ENCODE measurements at places on chromosomes 12 and 14.

DNA sequence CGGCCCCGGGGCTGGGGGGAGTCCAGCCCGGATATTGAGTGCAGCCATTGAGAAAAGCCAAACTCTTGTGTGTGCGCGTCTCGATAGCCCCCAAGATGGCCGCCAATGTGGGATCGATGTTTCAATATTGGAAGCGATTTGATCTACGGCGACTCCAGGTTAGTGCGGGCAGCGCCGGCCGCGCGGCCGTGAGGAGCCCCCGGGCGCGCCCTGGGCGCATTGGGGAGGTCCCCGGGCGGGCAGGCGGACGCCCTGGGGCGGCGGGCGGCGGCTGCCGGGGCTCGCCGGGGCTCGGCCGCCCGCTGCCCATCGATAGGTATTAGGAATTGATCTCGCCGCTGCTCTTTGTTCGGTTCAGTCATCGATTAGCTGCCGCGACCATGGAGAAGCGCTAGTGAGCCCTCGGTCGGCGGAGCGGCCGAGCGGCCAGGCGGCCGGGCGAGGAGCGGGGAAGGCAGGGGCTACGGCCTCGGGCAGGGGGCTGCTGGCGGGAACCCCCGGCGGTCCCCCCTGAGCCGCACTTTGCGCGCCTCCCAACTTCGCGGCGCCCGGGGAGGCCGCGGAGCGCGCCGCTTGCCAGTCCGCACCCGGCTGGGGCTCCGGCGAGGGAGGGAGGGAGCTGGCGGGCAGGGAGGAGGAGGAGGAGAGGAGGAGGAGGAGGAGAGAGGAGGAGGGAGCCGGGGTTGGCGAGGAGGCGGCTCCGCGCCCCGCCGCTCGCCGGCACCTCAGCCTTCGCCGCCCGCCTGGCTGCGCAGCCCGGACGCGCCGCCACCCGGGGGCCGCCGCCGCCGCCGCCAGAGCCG lies 113.9 kb upstream of the MYL2 start:
- no peak for DNase-seq

GRCh38 chr12:122161682-122162081 lies 12.3 kb downstream of the IL31 start:
- DNase-seq, result no peak

DNA sequence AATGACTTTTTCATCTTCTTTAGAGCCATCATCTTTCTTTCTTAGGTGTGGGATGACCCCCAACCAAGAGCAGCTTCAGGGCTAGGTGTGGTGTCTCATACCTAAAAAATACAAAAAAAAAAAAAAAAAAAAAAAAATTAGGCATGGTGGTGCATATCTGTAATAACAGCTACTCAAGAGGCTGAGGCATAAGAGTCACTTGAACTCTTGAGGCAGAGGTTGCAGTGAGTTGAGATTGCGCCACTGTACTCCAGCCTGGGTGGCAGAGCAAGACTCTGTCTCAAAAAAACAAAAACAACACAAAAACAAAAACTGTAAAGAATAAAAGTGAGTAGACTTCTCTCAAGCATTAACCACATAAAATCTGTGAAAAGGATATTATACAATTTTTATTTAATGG lies 8.0 kb upstream of the ATF7IP start:
- no peak for DNase-seq

- DNase-seq, result no peak
Measured at GRCh38 chr12:103812789-103813188, 28.2 kb downstream of the NT5DC3 start.

DNA sequence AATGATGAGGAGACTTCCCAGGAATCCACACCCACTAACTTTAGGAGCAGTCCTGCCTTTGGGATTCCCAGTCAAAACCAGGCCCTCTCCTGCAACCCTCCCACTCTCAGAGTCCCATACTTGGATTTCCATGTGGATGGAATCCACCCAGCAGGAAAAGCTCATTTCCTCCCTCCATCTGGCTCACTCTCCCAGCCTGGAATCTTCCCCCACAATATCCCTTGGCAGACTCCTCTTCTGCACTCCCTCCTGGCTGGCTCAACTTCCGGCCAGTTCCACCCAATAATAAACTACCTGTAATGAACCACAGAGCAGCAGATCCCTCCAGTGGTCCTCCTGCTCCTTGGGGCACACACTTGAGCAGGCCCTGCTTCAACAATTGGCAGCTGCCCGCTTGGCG lies 102.8 kb upstream of the EGLN3 start:
- DNase-seq, result peak; percentile 83

GRCh38 chr12:116123451-116124258 lies 153.8 kb downstream of the MED13L start:
- peak; percentile 39 for DNase-seq

- DNase-seq, result no peak
Measured at GRCh38 chr12:13194401-13195110, 2.0 kb upstream of the EMP1 start.

GRCh38 chr12:104686196-104686595 lies 229.4 kb downstream of the CHST11 start:
- no peak for DNase-seq

DNA sequence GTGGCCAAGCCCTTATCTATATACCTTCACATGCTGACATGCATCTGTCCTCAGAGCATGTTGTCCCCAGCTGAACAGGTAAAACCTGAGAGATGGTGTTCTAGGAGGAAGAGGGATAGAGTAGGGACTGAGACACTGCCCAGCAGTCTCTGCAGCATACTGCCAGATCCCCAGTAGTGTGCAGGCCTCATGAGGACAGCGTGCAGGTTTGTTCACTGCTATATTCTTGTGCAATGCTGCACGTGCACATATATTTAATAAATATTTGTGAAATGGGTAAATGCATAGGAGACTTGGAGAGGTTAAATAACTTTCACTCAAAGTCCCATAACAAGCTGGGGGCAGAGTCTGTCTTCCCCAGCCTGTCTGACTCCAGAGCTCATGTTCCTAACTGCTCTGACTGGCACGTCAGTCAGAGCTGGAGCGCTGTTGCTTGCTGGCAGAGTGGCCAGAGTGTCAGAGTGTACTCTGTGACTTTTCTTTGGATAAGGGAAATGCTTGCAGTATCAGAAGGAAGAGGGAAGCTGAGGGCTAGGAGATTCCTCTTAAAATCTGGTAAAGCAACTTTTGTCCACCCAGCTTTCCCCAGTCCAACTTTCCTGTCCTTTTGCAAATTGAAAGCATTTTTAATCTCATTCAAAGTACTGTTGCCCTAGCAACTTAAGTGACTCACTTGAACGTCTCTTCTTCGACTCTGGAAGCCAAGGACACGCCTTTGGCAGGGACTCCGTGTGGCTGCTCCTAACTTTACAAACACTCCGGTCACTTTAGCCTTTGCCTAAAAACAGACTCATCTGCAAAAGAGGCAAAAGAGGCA lies 14.9 kb upstream of the POLR3B start:
- DNase-seq, result peak; percentile 78

DNA sequence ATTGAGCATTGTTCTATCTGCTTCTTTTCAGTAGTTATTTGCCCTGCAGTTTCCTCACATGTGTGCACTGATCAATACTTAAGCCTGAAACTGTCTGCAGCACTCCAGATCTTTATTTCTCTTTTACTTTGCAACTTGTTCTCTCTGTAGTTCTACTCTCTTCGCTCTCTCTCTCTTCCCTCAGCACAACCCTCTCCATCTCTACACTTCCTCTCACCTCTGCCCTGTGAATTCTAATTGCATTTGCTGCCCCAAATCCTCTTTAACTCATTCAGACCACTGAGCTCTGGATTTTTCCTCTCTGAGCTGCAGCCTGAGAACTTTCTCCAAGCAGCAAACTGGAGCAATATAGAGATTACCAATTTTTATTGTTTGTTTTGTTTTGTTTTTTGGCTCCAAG lies 1035.5 kb downstream of the FSCB start:
- DNase-seq, result no peak

DNA sequence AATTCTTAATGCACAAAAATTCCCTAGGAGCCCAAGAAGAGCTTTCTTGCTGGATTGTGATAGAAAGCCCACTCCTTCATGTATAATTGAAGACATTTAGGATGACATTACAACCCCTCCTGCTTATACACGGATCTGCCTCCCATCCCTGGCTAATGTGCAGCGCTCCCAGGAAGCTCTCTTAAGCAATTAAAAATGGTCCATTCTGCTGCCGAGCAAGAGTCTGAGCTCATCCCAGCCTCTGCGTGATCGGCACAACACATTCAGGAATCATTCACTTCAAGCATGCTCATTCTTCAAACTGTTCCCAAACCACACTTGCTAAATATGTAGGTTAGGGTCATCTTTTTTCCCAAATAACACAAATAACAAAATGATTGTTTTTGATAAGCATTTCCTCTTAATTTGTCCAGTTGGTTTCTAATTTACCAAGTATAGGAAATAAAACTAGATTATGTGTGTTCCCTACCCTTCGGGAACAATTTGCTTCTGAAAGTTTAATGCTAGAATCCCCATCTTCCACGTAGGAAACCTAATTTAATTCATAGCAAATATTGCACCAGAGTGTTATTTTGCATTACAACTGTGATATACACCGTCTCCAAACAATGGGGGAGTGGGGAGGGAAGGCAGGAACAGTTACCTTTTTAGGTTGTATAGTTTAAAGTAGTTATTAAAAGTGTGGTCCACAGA lies 17.3 kb upstream of the TMEM233 start:
- no peak for DNase-seq

- DNase-seq, result no peak
Measured at GRCh38 chr12:41968599-41968998, 176.1 kb downstream of the GXYLT1 start.

DNA sequence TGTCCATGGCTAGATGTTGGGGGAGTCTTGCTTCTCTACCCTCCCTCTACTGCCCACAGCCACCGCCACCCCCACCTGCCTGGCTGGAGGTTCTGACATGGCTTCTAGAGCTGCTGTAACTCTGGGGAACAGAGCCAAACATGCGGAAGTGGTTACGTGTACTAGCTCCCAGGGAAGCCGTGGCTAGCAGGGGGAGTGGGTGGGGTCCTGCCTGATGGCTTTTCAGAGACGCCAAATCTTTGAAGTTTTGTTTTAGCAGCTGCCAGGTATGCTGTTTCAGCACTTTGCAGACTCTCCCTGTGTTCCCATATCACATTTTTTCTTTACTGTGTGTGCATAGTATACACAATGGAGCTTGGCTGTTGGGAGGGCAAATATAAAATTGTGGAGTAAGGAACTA lies 150.3 kb downstream of the TGFB3 start:
- DNase-seq, result no peak

DNA sequence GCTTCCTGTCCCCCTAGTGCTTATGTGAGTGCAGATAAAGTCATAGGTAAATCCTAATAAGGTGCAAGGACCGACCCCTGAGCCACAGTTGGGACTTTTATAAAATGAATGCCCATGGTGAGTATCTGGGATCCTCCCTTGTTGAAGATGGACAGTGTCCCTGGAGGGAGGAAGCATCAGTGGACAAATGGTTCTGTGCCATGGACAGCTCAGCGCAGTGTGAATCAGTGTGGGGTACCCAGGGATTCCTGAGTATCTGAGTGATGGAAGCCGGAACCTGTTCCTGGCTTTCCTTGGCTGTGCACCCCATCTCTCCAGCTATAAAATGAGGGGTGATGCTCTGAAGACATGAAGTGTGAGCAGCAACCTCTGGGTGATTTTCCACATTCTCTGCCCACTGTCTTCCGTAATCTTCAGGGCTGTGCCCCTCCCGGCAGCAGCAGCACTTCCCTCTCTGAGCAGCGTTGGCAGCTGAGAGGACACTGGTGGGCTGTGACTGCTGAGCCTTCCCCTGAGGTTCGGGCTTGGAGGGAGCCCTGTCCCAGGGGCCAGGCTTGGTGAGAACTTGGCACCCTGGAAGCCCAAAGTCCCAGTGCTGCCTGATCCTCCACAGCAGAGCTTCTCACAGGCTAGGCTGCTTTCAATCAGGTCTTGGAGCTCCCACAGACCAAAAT lies 25.0 kb downstream of the VCPKMT start:
- no peak for DNase-seq

DNA sequence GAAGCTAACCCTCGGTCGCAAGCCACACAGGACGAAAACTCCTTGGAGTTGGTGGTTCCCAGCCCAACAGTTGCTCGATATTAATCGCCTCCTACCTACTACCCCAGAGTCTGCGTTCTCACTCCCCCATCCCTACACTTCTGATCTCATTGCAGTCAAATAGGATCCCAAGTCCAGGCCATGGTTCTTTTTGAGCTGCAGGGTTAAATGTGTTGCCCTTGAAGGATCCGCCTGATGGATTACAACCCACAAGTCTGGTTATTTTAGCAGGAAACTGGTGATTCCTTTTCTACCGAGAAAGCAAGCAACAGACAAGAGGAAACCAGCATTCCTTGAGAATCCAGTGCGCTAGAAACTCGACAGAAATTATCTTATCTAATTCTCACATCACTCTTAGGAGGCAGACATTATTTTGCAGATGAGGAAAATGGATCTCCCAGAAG lies 785 bp upstream of the NIN start:
- no peak for DNase-seq

GRCh38 chr12:52204931-52205505 lies 13.2 kb upstream of the KRT80 start:
- no peak for DNase-seq

DNA sequence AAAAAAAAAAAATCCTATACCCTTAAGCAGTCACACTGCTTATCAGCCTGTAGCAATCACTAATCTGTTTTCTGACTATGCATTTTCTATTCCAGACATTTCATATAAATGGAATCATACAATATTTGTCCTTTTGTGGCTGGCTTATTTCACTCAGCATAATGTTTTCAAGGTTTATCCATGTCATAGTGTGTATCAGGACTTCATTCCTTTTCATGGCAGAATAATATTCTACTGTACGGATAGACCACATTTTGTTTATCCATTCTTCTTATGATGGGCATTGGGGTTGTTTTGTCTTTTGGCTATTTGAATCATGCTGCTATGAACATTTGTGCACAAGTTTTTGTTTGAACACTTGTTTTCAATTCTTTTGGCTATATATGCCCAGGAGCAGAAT lies 8.6 kb upstream of the KSR2 start:
- no peak for DNase-seq

GRCh38 chr12:18090093-18090492 lies at the start of gene RERGL:
Gene RERGL, minus strand, starts transcription at chr12:18090193. Its CDS starts 53 bp downstream, at chr12:18090140.
- DNase-seq, result no peak

DNA sequence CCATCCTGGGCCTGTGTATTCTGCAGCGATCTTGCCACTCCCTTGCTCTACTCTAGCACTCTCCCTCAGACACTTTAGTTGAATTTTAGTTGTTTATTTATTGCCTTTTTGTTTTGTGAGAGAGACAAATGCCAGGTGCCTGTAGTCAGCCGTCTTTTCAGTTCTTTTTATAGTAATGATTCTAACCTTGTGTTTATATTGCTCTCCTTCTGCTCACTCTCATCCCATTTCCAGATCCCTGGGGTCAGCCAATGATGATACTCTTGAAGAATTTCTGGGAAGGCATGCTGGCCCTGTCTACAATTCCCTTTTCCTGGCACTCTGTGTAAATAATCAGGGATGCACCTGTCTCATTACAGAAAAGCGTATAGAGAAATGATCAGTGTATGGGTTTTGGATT lies 334.1 kb upstream of the MIS18BP1 start:
- DNase-seq, result no peak

- DNase-seq, result no peak
Measured at GRCh38 chr12:3568695-3569094, 77.7 kb downstream of the PRMT8 start.
